ENCODE measurements at places on chromosomes 5 and 9.

GRCh38 chr5:32432633-32433032 lies 11.9 kb downstream of the ZFR start:
- no peak for DNase-seq

GRCh38 chr9:97855486-97855875 lies 2.5 kb downstream of the FOXE1 start:
- no peak for DNase-seq

DNA sequence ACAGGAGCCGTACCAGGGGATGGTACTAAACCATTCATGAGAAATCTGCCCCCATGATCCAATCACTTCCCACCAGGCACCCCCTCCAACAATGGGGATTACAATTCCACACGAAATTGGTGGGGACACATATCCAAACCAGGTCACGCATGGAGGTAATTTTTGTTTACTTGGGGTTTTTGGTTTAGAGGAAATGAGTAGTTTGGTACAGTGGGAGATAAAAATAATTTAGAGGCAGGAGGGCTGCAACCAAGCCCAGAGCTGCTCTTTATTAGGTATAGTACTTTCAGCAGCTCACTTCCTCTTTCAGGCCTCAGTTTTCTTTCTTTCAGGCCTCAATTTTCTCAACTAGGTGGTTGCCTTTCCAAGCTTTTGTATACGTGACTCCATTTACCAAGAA lies 23.2 kb downstream of the PRUNE2 start:
- DNase-seq, result no peak

DNA sequence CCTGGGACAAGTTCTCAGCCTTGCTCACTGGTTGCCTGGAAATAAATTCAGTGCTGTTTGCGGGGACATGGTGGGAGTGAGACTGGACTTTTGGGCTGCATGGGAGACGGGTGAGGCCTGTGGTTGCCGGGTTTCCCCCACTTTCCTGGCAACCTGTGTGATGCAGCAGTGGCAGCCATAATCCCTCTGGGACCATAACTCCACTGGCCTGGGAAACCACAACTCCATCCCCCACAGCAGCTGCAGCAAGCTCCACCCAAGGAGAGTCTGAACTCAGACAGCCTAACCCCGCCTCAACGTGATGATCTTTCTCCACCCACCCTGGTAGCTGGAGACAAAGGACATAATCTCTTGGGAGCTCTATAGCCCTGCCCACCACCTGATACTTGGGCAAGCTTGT lies 349.9 kb downstream of the PIK3R1 start:
- DNase-seq, result no peak

- DNase-seq, result no peak
Observed at GRCh38 chr9:109466623-109467590, 31.2 kb downstream of the PTPN3 start.

DNA sequence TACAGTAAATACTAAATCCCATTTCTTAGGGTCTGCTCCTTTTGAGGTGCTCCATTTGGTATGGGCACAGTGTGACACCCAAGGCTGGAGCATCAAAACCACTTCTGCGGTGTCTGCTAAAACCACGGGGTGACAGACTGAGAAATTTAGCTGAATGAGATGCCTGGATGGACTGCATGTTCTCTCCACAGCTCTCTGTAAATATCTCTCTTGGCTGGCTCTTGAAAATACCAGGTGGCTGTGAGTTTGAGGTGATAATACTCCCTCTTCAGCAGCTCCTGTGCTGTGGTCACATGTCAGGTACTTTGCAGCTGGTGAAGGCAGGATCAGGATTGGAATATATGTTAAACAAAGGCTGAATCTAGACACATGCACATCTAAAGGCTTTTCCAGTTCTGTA lies 93.7 kb upstream of the SIMC1 start:
- DNase-seq, result no peak

GRCh38 chr9:111839987-111840386 lies 45.2 kb upstream of the SHOC1 start:
- no peak for DNase-seq

DNA sequence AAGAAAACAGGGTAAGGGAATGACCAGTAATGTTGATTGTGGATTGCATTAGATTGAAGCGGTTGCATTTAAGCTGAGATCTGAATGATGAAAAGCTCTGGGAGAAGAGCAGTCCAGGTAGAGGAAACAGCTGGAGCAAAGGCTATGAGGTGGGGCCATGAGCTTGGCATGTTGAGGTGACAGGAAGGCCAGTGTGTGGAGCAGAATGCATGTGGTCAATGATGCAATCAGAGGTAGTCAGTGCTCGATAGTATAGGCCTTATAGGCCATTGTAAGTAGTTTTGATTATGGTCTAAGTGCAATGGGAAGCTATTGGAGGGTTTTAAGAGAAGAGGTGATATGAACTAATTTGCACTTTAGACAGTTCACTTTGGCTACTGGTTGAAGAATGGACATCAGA lies 270.4 kb downstream of the ARHGAP26 start:
- no peak for DNase-seq

- no peak for DNase-seq
Observed at GRCh38 chr9:109996936-109997580, 210.9 kb downstream of the C9orf152 start.

- peak; percentile 34 for DNase-seq
Observed at GRCh38 chr5:67215519-67216471, 19.2 kb upstream of the CD180 start.

DNA sequence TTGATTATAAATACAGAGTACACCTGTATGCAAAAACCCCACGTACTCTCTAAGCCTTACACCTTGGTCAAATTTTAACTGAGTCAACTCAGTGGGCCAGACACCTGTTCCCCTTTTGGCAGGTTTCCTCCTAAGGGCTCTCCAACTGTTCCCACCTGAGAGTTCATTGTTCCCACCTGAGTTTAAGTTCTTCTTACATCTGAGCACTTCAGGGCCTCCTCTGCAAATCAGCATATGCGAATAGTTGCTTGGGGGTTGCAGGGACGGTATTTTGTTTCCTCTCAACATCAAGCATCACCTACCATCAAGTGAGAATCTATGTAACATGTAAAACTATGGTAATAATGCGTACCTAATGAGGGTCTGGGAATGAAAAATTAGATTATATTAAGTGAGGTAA lies 300.0 kb downstream of the PIK3R1 start:
- DNase-seq, result no peak

GRCh38 chr5:130651440-130651839 lies 513.6 kb downstream of the HINT1 start:
- DNase-seq, result no peak

- DNase-seq, result no peak
Observed at GRCh38 chr9:20606652-20607051, 15.6 kb downstream of the MLLT3 start.

DNA sequence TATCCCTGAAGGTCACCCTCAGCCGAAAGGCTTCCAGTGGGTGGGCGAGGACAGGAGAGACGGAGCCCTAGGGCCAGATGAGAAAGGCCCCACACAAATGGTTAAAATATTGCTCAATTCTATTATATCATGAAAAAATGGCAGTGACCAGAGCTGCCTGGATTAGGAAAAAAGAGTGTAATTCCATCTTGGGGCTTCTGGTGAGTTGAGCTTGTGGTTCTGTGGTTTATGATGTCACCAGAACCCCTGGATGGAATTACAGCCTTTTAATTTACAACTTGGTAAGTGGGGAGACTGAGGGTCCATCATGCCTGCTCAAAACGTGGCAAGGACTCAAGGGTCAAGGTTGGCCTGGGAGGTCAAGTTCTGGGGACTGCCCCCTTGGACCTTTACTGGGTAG lies 55.5 kb upstream of the STC2 start:
- DNase-seq, result no peak

- no peak for DNase-seq
Observed at GRCh38 chr5:74126294-74126693, 500.3 kb downstream of the ARHGEF28 start.

DNA sequence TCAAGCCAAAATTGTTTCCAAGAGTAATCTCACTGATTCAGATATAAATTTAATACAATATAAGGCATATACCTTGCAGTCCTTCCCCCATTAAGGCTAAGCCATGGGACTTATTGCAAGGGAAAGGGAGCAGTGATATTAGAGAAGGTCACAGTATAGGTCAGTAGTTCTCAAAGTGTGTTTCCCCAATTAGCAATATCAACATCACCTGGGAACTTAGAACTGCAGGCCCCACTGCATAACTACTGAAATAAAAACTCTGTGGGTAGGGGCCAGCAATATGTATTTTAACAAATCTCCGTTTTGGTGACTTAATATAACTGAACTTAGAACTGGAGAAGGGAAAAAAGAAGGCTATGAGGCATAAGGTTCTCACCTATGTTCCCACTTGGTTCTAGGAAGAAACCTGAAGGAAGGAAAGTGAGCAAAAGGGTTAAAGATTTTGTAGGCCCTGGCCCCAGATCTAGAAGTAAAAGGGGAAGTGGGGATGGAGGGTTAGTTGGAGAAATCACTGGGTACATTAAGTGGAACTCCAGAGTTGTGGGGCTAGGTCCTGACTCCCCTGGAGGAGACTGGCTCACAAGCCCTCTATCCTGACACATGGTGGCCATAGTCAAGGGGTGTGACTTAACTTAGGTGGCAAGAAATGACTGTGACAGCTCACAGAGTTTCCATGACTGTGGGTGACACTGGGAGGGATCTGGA lies 40.7 kb downstream of the WDR36 start:
- no peak for DNase-seq

DNA sequence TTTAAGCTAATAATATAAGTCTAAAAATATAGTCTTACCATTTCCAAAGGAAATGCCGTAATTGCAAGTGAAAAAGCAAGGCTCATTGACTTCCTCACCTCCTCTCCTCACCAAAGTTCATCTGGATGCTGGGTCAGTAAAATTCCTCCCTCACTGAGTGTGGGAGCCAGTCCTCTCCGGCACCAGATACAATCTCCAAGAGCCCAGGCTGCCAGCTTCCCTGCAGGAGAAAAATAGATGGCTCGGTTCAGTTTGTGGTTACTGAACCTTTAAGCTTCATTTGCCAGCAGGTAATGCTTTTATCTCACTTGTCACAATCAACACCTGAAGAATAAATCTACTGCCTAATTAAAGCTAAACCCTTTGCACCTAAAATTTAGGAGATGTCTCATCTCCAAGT lies 115.3 kb upstream of the VLDLR start:
- DNase-seq, result no peak

GRCh38 chr9:107992271-107992670 lies 502.7 kb upstream of the KLF4 start:
- DNase-seq, result no peak

- no peak for DNase-seq
Observed at GRCh38 chr5:145761254-145761653, 73.9 kb downstream of the PRELID2 start.

GRCh38 chr5:138425079-138425478 lies 13.8 kb upstream of the REEP2 start:
- DNase-seq, result no peak

DNA sequence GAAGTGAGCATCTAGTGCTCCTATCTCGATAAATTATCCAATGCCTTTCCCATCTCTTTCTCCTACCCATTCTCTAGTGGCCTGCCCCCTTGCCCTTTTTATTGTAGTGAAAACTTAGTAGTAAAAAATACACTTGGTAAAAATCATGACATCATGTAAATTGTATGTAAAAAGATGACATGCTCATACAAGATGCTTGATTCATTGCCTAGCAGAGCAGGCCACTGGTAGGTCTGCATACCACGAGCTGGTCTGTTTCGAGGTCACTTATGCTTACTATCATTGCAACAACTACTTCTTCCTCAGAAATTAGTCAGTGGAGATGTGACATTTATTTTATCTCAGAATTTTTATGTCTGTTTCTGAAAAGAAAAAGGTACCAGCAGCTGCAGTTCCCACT lies 177.3 kb downstream of the C9orf152 start:
- no peak for DNase-seq

DNA sequence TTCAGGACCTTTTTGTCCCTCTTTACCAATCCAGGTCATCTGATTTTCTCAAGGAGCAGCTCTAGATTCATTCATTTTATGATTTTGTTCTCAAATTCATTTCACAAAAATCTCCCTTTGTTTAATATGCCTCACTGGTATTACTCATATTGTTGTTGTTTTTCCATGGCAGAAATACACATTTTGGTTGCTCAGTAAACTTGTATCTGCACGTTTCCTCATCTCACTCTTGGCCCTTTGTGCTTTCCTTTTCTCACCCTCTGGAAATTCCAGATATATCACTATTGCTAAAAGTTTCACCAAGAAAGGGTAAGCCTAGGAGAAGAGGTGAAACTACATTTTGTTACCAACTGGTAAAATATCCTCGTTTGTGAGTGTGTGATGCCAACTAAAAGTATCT lies 14.8 kb downstream of the ASPN start:
- no peak for DNase-seq

DNA sequence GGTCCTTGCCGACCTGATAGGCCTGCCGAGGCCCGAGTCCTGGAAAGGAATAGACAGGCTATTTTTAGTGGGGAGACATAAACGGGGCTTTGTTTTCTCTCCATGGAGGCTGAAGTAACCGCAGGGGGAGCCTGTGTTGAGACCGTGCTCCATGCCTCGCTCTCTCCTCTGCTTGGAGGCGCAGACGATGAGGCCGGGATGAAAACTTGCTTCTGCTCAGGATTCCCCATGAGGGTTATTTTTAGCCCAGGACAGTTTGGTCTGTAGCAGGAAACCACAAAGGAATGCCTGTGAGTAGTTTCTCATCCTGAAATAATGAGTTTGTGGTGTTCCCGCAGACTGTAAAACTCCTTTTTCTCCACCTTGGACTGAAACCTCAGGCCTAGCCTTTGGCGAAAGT lies 81.9 kb upstream of the RARS1 start:
- DNase-seq, result peak; percentile 23

GRCh38 chr5:22500556-22500955 lies 352.6 kb downstream of the CDH12 start:
- DNase-seq, result no peak

DNA sequence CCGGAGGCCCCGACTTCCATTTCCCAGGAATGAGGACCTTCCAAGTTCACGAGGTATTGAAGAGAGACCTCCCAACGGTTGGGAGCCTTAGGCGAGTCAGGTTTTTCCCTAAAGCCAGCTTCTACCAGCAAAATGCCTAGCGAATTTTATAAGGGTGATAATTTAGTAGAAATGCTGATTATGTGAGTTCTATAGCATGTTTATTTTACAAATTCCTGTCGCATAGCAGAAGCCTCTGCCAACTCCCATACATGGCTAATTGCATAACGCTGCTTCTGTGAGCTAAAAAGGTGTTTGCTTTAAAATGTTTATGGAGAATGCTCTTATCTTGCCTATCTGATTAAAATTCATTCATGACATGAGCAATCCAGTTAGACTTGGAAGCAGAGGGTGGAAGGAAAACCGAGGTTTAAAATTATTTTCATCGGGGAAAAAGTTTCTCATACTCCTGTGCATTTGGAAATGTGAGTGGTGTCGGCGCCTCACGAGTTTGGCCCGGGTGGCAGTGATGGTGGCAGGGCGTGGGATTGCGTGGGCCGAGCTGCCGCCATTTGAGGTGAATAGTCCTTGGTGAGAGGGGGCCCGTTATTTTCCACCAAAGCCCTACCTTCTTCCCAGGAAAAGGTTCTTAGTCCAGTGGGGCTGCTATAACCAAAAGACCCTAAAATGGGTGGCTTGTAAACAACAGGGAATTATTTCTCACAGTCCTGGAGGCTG lies 104.4 kb upstream of the FCN2 start:
- no peak for DNase-seq

GRCh38 chr5:73143716-73144115 lies 23.3 kb downstream of the TMEM171 start:
- no peak for DNase-seq
